ENCODE measurements at places on chromosomes 4 and X.

DNA sequence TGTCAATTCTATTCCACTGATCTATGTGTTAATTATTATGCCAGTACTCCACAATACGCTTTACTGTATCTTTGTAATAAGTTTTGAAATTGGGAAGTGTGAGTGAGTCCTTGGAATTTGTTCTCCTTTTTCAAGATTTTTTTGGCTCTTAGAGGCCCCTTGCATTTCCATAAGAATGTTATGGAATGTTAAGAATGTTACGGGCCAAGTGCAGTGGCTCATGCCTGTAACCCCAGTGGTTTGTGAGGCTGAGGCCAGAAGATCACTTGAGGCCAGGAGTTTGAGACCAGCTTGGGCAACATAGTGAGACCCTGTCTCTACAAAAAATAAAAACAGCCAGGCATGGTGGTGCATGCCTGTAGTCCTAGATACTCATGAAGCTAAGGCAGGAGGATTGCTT is 167.6 kb upstream of the CXorf66 start:
- H3K36me3 ChIP-seq, result no peaks in the 10 kb centered on the region
- no peaks in the 10 kb centered on the region for H3K4me1 ChIP-seq
- H3K27ac ChIP-seq, result no peak overlapping the region
- no peak overlapping the region for H3K4me3 ChIP-seq
- H3K27me3 ChIP-seq, result no peaks in the 10 kb centered on the region
- DNase-seq, result no peak

GRCh38 chr4:189143263-189143952 is 797.3 kb upstream of the FRG1 start:
- no peaks in the 10 kb centered on the region for H3K36me3 ChIP-seq
- DNase-seq, result no peak
- no peaks in the 10 kb centered on the region for H3K4me1 ChIP-seq
- H3K4me3 ChIP-seq, result no peak overlapping the region
- no peak overlapping the region for H3K27ac ChIP-seq

DNA sequence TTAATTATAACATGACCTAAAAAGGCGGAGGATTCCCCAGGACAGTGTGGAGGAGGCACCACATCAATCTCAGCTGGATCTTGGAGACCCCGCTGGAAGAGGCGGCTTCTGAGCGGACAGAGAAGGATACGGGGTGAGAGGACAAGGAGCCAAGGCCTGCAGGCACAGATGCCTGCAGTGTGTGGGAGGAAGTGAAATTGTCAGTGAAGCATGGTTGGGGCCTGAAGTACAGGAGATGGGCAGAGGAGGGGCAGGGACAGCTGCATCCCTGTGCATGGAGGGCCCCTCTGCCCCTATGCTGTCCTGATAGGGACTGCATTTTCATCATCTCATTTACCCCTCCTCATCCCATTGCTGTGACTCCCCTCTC is 1.7 kb upstream of the SLC2A9 start:
- no peak overlapping the region for H3K27ac ChIP-seq

GRCh38 chr4:11468901-11469300 is 40.2 kb upstream of the HS3ST1 start:
- H3K4me1 ChIP-seq, result peaks cover 8% of the 10 kb centered on the region
- H3K36me3 ChIP-seq, result no peaks in the 10 kb centered on the region
- H3K27me3 ChIP-seq, result no peaks in the 10 kb centered on the region
- no peak overlapping the region for H3K4me3 ChIP-seq
- H3K27ac ChIP-seq, result no peak overlapping the region

DNA sequence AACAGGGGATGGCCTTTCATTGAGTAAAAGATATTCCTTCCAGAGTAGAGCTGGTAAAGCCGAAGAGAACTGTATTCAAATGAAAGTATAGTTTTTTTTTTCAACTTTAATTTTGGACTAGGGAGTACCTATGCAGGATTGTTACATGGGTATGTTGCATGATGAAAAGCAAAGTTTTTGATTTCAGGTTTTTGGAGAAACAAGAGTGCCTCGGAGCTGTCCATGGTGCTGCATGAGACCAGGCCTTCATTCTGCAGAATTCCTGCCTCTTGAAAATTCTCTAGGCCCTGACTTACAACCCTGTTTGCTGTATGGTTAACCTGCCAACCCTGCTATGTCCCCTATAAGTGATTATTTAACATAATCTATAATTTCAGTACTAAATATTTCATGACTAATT is 1065.7 kb upstream of the FTHL17 start:
- no peak overlapping the region for H3K27ac ChIP-seq
- no peak overlapping the region for H3K4me3 ChIP-seq
- no peak for DNase-seq
- no peaks in the 10 kb centered on the region for H3K36me3 ChIP-seq
- H3K27me3 ChIP-seq, result no peaks in the 10 kb centered on the region

- no peak overlapping the region for H3K4me3 ChIP-seq
- no peaks in the 10 kb centered on the region for H3K27me3 ChIP-seq
- DNase-seq, result no peak
- H3K36me3 ChIP-seq, result no peaks in the 10 kb centered on the region
- no peaks in the 10 kb centered on the region for H3K4me1 ChIP-seq
- H3K27ac ChIP-seq, result no peak overlapping the region
These were observed 34.3 kb downstream of the FHIP1A start for GRCh38 chr4:151443247-151443646.

DNA sequence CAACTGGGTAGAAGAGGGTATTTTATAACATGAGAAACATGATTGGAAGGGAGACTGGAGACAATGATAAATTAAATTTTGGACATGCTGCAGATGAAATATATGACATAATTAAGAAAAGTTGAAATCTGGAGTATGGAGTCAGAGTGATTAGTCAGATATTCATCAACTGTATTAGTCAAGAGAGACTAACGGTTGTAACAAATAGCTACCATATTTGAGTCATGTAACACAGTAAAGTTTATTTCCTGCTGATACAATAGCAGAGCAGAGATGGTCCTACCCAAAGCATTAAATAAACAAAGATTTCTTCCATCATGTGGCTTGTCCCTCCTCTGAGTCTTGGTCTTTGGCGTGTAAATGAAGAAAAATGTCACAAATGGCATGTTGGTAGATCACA is 321.3 kb downstream of the GALNTL6 start:
- no peak overlapping the region for H3K27ac ChIP-seq
- H3K4me1 ChIP-seq, result no peaks in the 10 kb centered on the region
- no peaks in the 10 kb centered on the region for H3K36me3 ChIP-seq
- DNase-seq, result no peak
- no peak overlapping the region for H3K4me3 ChIP-seq
- H3K27me3 ChIP-seq, result no peaks in the 10 kb centered on the region

DNA sequence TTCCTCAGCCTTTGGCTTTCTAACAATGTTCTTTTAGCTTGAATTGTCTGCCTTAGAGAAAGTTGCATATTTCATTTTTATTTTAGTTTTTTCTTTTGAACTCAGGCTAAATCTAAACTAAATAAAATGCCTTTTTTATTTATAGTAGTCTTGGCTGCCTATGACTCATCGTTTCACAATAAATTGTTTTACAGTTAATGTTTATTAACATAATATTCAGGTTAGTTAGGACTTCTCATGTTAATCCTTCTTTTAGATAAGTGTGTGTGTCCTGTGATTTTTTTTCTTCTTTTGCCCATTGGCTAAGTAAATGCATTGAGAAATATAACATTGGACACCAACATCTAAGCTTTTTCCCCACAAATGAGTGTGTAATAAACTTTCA is 1.6 kb downstream of the RP2 start:
- H3K4me3 ChIP-seq, result peak overlapping the region; percentile 92
- H3K27ac ChIP-seq, result no peak overlapping the region
- no peaks in the 10 kb centered on the region for H3K4me1 ChIP-seq

DNA sequence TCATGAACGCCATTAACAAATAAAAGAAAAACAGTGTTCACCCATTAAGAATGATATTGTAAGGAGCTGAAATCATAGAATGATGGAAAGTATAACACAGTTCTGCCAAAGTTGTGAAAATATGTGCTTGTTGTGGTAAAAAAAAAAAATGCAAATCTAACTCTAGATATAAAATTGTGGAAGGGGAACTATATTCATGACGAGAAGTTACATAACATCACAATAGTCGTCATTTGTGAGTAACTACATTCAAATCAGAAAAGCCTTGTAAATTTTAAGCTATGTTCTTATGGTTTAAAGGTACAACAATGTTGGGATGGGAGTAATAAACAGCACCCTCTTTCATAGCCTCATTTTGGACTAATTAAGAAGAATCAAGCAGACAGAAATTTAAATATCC is 57.6 kb upstream of the PRDM8 start:
- no peaks in the 10 kb centered on the region for H3K4me1 ChIP-seq
- no peak overlapping the region for H3K4me3 ChIP-seq
- no peak for DNase-seq
- H3K27me3 ChIP-seq, result no peaks in the 10 kb centered on the region

DNA sequence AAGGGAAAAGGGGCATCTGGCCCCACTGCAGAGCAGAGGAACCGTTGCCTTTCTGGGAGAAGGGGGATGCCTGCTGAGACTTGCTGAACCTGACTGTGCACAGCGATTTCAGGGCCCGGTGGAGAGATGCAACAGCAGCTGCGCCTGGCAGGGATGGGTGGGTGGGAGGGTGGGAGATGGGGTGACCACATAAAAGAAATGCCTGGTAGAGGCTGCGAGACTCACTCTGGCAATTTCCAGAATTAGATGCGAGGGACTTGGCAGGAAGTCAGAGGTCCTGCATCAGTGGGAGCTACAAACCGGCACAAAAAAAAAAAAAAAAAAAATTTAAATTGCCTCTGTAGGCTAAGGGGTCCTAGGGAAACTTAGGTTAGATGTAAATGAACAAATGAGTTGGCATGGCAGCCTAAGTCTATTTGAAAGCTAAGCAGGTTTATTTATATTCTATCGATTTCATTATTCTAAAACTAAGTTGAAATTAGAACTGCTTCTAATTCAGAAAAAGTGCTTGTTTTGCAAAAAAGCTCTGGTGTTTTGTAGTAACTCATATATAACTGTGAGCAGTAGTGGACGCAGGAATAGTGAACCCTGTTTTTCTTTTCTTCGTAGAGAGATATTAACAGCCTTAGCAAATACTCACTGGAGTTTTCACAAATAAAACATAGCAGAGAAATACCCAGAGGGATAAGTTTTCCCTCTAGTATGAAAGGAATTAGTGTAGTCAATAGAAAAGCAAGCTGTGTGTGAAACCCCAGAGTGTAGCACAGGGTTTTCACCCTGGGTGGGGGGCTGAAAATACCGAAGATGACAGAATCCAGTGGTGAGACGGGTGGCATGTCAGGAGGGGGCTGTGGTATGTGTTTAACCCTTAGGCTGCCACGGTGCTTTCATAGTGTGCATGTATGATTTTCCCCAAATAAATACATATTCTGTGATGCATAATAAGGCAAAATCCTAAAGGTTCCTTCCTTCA is 130.1 kb downstream of the EGF start:
- no peak overlapping the region for H3K27ac ChIP-seq
- no peaks in the 10 kb centered on the region for H3K36me3 ChIP-seq
- peaks cover 9% of the 10 kb centered on the region for H3K4me1 ChIP-seq
- no peaks in the 10 kb centered on the region for H3K27me3 ChIP-seq

GRCh38 chr4:53205970-53206369 is 159.9 kb downstream of the SCFD2 start:
- no peaks in the 10 kb centered on the region for H3K36me3 ChIP-seq
- no peak overlapping the region for H3K27ac ChIP-seq
- DNase-seq, result no peak
- H3K4me3 ChIP-seq, result no peak overlapping the region
- H3K27me3 ChIP-seq, result no peaks in the 10 kb centered on the region

DNA sequence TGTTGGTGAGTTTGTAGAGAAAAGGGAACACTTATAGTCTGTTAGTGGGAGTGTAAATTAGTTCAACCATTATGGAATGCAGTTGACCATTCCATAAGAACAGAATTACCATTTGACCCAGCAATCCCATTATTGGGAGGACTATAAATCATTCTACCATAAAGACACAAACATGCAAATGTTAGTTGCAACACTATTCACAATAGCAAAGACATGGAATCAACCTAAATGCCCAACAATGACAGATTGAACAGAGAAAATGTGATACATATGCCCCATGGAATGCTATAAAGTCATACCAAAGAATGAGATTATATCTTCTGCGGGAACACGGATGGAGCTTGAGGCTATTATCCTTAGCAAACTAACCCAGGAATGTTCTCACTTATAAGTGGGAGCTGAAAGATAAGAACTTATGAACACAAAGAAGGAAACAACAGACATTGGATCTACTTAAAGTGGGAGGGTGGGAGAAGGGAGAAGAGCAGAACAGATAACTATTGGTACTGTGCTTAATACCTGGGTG is 1819.2 kb upstream of the ADGRL3 start:
- H3K4me3 ChIP-seq, result no peak overlapping the region
- no peaks in the 10 kb centered on the region for H3K36me3 ChIP-seq
- no peaks in the 10 kb centered on the region for H3K4me1 ChIP-seq

GRCh38 chr4:152243206-152243605 is 292.7 kb downstream of the FBXW7 start:
- H3K27ac ChIP-seq, result no peak overlapping the region
- H3K36me3 ChIP-seq, result no peaks in the 10 kb centered on the region
- DNase-seq, result no peak

Data from thoracic aorta (tissue), 2 donors.